ENCODE measurements at places on chromosomes 7 and 10.

DNA sequence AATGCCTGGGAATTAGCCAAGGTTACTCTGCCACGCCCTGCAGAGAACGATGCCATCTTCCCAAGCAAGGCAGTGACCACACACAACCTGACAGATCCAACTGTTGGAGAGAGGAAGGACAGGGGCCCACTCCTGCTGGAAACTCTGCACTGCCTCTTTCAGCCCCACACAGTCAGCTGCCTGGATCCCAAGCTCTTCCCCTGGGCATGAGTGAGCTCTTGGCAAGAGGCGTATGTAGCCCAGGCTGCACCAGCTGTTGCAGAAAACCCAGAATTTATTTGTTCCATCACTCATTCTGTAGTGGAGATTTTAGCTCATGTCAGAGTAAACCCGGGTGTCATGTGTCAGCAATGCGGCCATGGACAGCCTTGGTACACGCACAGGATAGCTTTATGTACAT, 135.1 kb upstream of the TRIM24 start:
- DNase-seq: no peak

- DNase-seq: no peak
Observed at GRCh38 chr7:9937944-9938631, 1035.6 kb upstream of the PHF14 start.

- no peak for DNase-seq
Observed at GRCh38 chr7:17212188-17212587, 86.3 kb upstream of the AHR start.

- no peak for DNase-seq
Observed at GRCh38 chr10:124414076-124414475, 4.6 kb downstream of the OAT start.

DNA sequence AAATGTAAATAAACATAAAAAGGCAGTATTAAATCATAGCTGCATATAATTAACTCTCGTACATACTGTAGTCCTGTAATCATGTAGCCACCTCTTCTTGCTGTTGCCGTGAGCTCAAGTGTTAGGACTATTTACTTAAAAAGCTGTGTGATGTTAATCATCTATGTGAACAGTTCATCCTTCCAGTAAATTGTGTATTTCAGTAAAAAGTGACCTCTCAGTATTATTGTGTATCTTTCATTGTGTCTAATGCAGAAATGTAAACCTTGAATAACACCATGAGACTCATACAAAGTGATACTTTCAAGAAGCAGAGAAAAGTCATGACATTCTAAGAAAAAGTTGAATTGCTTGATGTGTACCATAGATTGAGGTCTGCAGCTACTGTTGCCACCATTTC, 38.0 kb downstream of the ADD3 start:
- no peak for DNase-seq

- DNase-seq: no peak
Observed at GRCh38 chr10:113752553-113752952, 1.1 kb downstream of the PLEKHS1 start.

GRCh38 chr7:71633551-71634008, 501.6 kb downstream of the GALNT17 start:
- no peak for DNase-seq

GRCh38 chr10:11194859-11195586, 177.4 kb downstream of the CELF2 start:
- DNase-seq: no peak

DNA sequence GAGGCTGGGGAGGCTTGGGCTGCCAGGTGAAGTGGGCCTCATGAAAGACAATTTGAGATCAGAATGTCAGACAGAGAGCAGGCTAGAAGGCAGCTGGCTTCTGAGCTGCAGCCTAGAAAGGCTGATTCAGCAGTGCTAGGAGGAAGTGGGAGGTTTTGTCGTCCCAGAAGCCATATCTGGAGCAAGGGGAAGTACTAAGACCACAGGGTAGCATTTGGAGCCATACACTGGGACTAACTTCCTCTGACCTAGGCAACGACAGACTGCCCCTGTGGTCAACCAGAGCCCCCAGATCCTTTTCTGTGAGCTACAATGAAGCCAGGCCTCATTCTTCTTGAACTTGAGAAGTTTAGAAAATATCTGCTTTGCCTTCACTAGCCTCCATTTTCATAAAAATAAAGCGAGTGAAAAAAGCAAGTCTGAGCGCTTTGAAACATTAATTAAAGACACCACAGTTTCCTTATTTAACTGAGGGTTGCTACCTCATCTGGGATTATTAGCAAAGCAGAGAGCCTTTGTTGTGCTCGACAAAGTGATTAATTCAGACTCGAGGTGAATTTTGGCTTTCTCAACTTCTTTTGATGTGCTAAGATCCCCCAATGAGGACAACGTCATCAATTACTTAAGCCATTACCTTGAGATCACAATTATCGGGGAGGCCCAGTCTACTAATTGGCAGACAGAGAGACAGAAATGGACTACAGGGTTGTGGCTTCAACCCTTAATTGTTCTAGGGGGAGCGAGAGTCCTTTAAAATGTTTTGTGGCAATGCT, 26.6 kb downstream of the TBXAS1 start:
- no peak for DNase-seq

DNA sequence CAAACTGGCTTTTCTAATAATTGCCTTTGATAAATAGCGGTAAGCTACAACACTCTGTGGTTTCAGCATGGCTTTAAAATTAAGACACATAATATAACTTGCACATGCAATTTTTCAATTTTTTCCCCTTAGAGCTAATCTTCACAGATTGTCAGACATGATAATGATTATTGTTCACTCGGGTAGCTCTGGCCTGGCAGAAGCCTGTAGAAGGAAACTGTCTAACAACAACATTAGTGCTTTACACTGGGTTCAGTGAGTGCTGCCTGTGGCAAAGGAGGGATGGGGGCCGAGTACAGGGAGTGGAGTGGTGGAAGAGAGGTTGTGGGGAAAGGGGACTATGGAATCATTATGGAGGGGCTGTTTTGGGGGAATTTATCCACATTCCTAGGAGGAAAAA, 67.2 kb upstream of the AUTS2 start:
- no peak for DNase-seq

- DNase-seq: no peak
Observed at GRCh38 chr10:130495891-130496636, 359.9 kb downstream of the GLRX3 start.

GRCh38 chr10:33332183-33333065, 2.0 kb downstream of the NRP1 start:
- DNase-seq: no peak

DNA sequence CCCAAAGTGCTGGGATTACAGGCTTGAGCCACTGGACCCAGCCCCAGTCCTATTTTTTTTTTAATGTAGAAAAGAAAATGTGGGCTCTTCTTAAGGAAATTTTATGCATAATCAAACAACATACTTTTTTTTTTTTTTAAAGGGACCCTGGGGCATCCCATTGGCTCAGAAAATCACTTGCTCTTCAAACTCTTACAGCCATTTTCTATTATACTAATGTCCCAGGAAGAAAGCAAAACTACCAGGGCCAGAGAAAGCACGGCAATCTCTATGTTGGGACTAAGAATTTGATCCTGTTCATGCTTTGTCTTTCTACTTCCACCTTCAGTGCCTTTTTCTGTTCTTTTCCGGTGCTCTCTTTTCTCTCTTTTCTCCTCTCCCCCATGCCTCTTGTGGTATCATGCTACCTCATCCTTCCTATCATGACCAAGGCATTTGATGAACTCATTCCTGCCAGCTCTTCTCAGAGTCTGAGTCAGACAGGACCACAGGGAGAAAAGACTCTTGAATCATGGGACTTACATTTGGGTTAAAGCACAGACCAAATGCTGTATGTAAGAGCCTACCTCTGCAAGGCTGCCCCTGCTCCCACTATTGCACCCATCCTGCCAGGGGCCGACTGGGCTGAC, 76.4 kb upstream of the CCNY start:
- DNase-seq: no peak

GRCh38 chr10:96482815-96483588, 30.7 kb downstream of the TLL2 start:
- DNase-seq: no peak

GRCh38 chr7:78768859-78769258, 684.6 kb downstream of the MAGI2 start:
- no peak for DNase-seq

DNA sequence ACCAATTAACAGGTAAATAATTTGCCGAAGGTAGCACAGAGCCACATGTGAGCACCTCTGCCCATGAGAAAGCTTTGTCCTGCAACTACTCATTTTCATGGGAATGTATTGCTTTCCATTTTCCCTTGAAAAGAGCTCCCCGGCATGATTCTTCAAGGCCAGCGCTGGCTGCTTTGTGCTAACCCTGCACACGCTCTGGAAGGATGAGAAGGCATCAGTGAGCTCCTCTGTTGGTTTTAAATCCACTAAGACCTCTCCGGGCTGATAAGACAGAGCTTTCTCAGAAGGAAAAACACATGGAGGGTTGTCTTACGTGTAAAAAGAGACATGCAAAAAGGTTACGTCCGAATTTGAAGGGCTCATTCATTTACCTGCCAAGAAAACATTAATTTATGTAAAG, 553.9 kb upstream of the MKI67 start:
- DNase-seq: no peak

DNA sequence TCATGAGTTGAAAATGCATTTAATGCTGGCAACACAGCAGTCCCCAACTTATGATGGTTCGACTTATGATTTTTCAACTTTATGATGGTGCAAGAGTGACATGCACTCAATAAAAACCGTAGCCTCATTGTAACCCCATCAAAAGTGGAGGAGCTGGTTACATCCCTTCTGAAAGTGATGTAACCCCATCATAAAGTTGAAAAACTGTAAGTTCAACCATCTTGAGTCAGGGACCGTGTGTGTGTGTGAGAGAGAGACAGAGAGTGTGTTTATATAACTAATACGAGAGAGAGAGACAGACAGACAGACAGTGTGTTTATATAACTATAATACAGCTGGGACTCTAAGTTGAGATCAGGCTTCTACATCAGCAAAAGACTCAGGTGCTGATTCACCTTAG, 21.0 kb downstream of the ANXA11 start:
- no peak for DNase-seq

- DNase-seq: no peak
Observed at GRCh38 chr10:88409236-88409635, 173.9 kb downstream of the RNLS start.

DNA sequence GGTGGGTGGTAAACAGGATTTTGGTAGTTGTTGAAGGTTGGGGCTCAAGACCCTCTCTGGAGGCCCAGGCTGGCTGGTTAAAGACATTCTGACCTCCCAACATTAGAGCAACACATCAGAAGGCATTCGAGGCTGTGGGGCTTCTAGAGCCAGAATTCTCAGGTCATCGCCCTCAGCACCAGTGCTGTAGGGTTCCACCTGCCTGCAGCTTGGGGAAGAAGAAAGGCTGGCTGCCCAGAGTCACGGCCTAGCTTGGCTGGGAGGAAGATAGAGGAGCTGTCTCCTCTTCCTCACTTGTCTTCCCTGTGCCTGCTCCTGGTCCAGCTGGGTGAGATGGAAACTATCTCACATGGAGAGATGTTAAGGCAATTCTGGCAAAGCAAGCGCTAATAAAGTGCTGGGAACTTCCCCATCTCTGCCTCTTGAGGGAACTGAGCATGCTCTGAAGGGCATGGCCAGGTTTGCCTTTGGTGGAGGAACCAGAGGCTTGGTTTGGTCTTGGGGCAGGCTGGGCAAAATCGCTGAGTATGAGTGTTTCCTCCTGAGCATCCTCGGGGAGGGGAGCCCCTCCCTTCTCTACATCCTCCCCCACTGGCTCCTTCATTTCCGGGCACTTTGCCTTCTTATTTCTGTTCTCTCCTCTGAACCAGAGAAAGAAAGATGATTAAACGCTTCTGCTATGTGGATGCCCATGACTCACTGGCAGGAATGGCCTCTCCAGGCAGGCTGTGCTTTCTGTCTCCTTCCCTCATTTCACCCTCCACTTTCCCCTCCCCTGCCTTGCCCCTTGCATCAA, 509.0 kb upstream of the PODXL start:
- no peak for DNase-seq

DNA sequence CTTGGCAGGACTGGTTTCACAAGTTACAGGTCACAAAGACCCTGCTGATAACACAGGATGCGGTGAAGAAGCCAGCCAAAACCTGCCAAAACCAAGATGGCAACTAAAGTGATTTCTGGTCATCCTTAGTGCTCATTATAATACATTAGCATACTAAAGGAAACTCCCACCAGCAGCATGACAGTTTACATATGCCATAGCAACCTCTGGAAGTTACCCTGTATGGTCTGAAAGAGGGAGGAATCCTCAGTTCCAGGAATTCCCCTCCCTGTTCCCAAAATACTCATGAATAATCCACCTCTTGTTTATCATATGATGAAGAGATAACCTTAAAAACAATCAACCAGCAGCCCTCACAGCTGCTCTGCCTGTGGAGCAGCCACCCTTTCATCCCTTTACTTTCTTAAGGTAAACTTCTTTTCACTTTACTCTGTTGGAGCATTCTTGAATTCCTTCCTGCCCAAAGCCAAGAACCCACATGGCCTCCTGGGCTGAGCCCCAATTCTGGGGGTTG, 21.9 kb downstream of the DPY19L1 start:
- DNase-seq: no peak

DNA sequence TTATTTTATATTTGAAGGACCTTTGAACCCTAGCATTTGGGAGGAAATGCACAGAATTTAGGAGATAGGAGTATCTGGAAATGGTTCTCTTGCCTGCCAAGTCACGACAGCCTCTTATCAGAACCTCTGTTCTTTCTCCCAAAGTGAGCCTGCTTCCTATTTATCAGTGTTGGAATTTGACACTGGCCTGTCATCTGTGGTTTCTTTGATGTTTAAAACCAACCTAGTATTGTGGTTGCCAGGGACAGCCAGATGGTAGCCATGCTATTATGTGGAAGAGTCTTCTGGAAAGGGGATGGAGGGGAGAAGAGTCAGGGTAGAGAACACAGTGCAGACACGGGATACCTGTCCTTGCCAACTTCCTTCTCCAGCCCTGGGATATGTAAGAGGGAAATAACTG, 21.1 kb downstream of the ZNF282 start:
- DNase-seq: no peak

DNA sequence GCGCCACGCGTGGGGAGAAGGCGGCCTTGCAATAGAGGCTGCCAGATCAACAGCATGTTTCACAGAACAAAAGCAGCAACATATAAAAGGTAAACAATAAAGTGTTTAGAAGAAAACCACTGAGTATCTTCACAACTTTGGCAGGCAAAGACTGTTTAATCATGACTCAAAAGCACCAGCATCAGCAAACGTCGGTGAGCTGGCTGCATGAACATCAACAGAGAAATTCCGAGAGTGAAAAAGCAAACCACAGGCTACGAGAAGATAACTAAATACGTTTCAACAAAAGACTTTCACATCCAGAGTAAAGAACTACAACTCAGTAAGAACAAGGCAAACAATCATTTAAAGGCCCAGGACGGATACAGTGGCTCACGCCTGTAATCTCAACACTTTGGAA, 172.0 kb downstream of the MAD1L1 start:
- DNase-seq: no peak
